ENCODE measurements at places on chromosomes 11 and 22. TPM values are rescaled to one million over a fixed set of nuclear protein-coding genes. Genes with fewer than 3 reads are reported as not detected.

DNA sequence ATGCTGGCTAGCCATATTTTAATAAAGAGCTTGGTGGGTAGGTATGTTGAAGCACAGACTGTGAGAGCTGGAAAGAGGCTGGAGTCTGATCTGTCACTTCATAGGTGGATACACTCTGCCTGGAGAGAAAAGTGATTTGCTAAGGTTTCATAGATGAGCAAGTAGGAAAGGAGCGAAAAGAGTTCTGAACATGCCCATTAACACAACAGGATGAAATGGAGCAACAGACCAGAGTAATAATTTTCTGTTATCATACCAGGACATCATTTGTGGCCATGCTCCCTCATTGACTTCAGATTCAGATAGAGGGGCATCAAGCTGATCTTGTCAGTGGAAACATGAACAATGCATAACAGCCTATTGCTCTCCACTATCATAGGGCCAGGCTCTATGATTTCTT is 452.9 kb downstream of the JRKL start:
- no peak for DNase-seq

DNA sequence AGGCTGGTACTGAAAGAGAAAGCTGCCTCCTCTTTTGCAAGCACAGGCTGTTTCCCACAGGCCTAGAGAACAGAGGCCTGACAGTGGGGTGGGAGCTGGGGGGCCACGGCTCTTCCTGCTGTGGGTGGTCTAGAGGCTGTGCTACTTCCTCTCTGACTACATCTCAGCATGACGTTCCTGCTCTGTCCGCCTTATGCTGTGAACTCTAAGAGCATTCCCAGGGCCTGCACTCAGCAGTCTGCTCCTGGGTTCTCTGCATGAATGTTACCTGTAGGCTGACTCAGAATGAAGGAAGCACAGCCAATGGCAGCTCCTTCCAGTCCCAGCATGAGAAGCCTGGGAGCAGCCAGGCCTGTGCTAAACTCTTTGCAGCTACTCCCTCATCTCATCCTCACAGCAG is 534.3 kb downstream of the NTM start:
- no peak for DNase-seq

GRCh38 chr11:9629064-9629463 is 34.8 kb upstream of the SWAP70 start:
- DNase-seq, result no peak

GRCh38 chr11:73236854-73237253 is 18.8 kb downstream of the P2RY2 start:
- DNase-seq, result no peak

- DNase-seq, result no peak
These were observed 41.9 kb upstream of the KIRREL3 start for GRCh38 chr11:127042445-127042844.

DNA sequence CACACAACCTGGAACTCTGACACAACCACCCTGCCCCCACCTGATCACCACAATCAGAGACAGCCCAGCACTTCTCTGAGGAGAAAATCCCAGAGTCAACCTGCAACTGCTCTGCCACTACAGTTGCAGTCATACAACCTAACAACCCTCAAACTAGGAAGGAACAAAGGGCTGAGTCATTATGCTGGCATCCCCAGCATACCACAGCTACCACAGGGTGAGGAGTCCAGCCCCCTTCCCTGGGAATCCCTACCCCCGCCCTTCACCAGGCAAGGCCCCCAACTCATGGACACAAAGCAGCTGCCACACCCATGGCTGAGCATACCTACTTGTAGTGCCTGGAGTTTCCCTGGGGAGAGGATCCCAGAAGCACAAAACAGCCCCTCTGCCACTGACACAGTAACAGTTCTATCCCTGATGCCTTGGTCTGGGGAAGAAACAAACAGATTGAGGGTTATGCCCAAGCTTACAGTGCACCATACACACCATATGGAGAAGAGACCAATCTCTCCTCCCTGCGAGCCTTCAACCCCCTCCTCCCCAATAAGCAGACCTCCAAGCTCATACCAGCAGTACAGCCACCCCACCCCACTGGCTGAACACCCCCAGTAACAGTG is 68.5 kb upstream of the C11orf58 start:
- DNase-seq, result no peak

- no peak for DNase-seq
These were observed 6.6 kb downstream of the CERK start for GRCh38 chr22:46731246-46732040.

DNA sequence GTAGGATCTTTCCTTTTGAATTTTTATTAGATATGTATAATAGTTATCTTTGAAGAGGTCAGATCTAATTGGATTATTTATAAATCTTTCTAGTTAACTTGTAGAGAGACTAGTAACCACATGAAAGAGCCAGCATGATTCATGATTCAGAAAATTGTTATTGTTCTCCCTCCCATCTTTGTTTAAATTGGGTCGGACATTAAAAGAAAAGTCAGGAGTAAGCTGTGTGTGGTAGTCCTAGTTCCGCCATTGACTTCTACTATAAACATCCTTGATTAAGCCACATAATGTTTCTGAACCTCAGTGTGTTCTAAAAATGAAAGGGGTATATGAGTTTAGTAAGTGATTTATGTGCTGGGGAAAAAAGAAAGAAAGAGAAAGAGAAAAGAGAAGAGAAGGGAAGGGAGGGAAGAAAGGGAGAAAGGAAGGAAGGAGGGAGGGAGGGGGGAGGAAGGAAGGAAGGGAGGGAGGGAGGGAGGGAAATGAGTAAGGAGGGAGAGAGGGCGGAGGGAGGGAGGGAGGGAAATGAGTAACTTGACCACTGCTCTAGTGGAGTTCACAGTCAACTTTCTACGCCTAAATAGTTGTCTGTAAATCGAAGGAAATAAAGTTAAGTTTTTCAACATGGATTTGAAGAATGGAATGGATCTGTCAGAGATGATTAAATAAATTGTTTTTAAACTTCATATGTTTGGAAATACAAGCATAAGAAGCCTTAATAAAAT is 32.9 kb downstream of the SIK2 start:
- DNase-seq, result no peak

GRCh38 chr11:127080735-127081134 is 80.2 kb upstream of the KIRREL3 start:
- DNase-seq, result no peak

GRCh38 chr22:49108636-49109315 is 718.9 kb downstream of the BRD1 start:
- DNase-seq, result no peak

- no peak for DNase-seq
These were observed 460.9 kb upstream of the KIRREL3 start for GRCh38 chr11:127461241-127462064.

DNA sequence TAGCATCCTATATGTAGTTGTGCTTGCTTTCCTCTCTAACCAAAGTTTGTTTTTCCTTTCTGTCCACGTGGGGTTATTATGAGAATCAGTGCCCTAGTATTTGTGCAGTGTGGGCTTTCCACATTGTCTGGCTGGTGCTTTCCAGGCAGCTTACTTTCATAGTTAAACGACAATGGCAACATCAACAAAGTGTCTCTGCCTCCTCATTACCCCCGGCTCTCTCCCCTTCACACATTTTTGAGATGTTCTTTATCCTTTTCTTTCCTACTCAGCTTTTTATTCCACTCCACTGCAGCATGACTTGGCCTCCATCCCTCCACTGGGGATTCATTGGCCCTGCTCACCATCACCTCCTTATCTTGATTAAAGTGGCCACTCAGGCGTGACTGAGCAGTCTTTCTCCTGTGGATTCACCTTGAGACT is 19.1 kb downstream of the SPECC1L start:
- DNase-seq, result no peak

GRCh38 chr11:17543574-17544180 is 539 bp downstream of the USH1C start:
- DNase-seq, result no peak

GRCh38 chr22:50274311-50274710 is 4.1 kb upstream of the MAPK11 start:
- no peak for DNase-seq

- DNase-seq, result peak; percentile 78
These were observed 3.9 kb upstream of the SCN2B start for GRCh38 chr11:118180300-118180703.

UCP3 gene
- polyA plus RNA-seq, result 3.2 TPM

LYVE1 gene
- polyA plus RNA-seq, result 67.2 TPM

GAL3ST1 gene
- polyA plus RNA-seq, result 32.0 TPM

ST14 gene
- polyA plus RNA-seq, result 29.6 TPM

CFAP300 gene
- 4.6 TPM for polyA plus RNA-seq

CHADL gene
- polyA plus RNA-seq, result 2.5 TPM

APOA1 gene
- polyA plus RNA-seq, result 94.7 TPM

ZP1 gene
- polyA plus RNA-seq, result 0.32 TPM

BDNF gene
- polyA plus RNA-seq, result 1.6 TPM

SMTNL1 gene
- 0.28 TPM for polyA plus RNA-seq

TRPC6 gene
- 10.7 TPM for polyA plus RNA-seq

PAMR1 gene
- polyA plus RNA-seq, result 4.7 TPM

FXYD2 gene
- 455 TPM for polyA plus RNA-seq

P2RY2 gene
- 0.50 TPM for polyA plus RNA-seq

Measured in renal cortex interstitium (tissue), 15 donors.